ENCODE measurements at places on chromosomes 1 and 21.

DNA sequence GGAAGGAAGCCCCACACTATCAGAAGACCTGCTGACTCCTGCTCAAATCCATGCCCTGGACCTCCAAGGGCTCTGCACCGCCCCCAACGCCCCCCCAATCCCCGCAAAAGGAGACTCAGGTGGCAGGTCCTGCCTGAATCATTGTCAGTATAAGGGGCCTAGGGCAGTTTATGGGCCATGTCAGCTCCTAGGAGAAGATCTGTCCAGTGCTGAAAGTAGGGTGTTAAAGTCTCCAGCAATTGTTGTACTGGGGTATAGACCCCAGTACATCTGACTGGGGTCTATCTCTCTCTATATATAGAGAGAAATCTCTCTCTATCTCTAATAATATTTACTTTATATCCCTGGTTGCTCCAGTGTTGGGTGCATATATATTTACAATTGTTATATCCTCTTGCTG is 12.1 kb upstream of the OLIG2 start:
- no peak for DNase-seq

DNA sequence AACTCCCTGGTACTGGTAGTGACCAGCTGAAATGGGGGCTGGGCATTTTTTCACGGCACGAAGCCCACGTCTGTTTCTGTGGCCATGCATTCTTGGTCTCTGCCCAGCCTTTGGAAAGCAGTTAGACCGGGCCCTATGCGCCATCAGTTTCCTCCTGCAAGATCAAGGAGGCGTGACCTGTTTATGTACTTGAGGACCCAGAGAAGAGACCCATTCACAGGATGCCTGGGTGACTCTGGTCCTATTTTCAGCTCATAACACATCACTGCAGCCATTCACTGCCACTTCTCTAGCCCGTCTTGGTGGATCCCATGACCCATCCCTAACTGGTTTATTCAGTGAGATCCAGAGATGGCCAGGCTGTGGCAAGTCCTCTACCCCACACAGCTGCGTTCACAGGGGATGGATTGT is 70.4 kb downstream of the SPSB1 start:
- DNase-seq = no peak

DNA sequence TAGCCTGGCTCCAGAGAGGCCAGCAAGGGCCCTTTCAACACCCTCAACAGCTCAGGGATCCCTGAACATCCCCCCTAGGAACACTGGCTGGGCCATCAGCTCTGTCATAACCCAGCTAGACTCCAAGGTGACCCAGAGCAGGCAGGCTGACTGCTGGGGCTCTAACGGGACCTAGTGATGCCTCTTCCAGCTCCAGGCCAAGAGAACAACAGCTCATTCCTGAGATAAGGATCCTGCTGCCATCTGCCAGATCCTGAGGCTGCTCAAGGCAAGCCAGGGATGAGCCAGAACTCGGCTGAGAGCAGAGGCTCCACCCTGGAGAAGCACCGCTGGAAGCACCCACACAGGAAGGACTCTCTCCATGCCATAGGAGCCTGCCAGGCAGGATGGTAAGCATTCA is 2.0 kb downstream of the VSIG8 start:
- DNase-seq = no peak

GRCh38 chr1:56774067-56774609 is 45.1 kb downstream of the FYB2 start:
- no peak for DNase-seq

DNA sequence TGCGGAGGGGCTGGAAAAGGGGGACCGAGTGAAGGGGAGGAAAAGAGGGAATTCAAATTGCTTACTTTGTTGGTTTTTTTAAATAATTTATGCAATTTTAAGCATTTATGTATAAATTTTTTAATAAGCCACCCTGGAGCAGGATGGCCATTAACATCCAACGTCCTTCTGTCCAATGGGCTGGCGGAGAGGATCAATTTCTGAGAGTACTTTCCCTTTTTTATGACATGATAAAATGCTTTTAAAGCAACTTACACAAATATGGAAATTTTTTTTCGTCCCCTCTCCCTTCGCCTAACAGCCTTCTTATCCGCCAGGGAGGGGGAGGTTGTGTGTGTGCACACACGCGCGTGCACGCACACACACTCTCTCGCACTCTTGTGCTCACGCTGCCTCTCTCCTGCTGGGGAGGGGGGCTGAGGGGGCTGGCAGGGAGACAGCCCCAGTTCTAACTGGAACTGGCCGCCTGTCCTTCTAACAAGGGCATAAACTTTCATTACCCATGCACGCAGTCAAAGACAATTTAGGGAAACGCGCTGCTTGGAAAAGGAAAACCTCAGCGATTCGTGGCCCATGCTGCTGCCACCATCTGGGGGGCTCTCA is 123.2 kb downstream of the CASZ1 start:
- DNase-seq = no peak

DNA sequence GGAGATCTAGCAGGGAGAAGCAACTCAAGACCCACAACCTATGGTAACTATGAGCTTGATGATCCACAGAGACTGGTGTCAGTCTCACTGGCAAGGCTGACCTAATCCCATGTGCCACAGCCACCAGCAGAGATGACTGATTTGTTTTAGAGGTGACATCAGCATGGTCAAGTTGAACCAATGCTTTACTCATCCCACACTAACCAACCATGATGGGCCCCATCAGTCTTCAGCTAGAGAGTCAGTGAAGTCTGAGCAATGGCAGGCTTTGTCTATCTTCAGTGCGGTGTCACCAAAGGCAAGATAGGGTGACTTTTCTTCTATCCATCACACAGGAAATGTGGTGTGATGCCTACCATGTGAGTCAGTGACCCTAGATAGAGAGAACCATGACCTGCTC is 1470.7 kb downstream of the NCAM2 start:
- no peak for DNase-seq

Measured in stimulated activated naive CD8-positive, alpha-beta T cell treated with anti-CD3 and anti-CD28 coated beads, Interleukin-15, Interleukin-2, amounts not matched to agents 100 U/mL and 50 U/mL, for 24 hours (primary cell).